ENCODE measurements at places on chromosomes 12 and 14.
A peak's percentile ranks its signal among the peaks of the same experiment; 100 is the strongest.

DNA sequence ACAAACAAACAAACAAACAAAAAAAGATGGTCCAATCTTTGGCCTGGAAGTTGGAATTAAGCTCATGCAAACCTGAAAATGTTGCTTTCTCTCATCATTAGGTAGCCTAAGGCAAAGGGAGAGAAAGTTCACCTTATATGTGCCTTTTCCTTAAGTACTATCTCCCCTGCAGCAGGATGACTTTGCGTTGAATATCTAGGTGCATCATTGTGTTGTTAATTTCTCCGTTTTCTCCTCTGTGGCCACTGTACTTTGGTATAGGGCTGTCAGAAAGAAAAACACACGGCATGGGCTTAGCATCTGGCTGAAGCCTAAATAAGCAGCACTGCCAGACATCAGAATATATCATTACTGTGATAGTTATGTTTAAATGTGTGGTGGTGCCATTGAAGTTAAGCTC lies 345.5 kb downstream of the BCAT1 start:
- no peak for DNase-seq

GRCh38 chr14:101961011-101961721 lies 3.2 kb upstream of the DYNC1H1 start:
- peak; percentile 86 for DNase-seq

DNA sequence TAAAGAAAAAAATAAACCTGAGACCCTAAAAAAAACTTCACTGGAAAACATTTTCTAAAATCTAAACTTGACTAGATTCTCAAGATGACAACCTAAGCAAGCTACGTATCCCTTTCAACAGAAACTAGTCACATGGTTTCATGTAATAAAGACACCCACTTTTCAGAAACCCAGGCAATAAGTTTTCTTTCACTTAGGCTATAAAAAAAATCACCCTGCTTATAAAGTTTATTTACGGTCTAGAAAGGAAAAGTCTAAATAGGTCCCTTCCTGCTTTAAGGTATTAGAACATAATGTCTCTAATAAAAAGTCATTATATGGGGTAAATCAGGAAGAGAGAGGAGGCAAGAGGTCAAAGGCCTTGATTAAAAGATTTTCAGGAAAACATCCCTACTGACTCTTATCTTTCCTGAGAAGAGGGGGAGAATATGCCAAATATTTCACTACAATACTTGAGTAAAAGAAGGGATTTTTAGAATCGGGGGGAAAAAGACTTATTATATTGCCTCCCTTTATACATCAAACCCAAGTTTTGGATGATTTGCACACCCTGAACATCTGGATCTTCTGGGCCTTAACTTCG lies 9.5 kb downstream of the CLIP1 start:
- DNase-seq, result no peak

DNA sequence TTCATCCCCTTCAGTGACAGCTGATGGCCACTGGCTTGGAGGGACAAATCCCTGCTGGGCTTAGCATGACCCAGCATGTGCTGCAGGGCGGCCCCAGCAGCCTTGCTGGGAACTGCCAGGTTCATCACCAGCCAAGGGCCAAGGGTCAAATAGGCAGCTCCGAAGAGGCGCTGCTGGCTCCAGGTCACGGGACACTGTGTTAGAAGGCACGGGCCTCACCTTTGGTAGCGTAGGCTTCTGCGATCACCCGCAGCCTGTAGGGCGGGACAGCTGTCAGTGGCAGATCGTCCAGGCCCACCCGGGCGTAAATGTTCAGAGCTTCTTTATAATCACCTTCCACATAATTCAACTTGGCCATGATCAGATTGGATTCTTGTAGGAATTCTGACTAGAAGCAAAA lies 35.7 kb downstream of the TTC7B start:
- no peak for DNase-seq

DNA sequence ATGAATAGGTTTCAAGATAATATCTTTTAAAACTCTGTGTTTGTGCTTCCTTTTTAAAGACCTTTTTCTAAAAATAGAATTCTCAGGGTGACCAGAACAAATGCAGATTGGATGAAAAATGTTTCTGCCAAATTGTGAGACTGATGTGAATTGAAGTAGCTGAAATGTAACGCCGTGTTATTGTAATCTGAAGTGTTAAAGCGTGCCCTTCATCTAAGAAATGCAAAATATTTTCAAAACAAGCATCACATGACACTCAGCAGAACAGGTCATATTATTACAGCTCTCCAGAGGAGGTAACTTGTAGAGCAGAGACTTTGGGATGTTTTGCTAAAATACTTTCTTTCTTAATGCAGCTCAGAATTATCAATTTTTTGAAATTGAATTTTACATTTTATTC lies 90.0 kb upstream of the PLEKHA5 start:
- no peak for DNase-seq

DNA sequence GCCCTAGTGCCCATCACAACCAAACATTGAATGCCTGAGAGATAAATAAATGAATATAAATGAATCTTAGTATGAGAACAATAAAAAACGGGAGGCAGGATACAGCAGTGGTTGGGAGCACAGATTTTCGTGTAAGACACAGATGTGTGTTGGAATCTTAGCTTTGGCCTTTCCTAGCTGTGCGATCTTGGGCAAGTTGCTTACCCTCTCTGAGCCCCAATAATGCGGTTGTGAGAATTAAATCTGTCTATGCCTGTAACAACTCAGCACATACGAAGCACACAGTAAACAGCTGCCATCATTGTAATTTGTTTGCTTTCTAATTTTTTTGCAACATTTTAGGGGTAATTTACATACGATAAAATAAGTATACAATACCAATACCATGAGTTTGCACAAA lies 89.8 kb downstream of the SRRM4 start:
- DNase-seq, result no peak

GRCh38 chr14:29637411-29637810 lies 290.2 kb downstream of the PRKD1 start:
- DNase-seq, result peak; percentile 74

DNA sequence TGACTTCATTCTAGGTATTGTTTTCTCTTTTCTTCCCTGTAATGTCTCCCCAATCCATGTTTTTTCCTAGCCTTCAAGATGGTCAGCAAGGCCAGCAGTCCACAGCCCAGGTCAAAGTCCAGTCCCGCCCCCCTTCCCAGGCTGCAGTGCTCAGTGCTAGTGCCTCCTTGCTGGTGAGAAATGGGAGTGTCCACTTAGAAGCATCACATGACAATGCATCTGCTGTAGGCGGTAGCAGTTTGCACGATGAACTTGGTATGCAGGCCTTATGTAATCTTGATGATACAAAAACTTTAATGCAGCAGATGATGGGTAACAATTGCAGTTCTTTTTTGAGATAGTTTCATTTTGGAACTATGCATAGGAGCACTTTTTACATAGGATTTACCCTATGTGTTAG lies 88.4 kb downstream of the PCNX1 start:
- no peak for DNase-seq

DNA sequence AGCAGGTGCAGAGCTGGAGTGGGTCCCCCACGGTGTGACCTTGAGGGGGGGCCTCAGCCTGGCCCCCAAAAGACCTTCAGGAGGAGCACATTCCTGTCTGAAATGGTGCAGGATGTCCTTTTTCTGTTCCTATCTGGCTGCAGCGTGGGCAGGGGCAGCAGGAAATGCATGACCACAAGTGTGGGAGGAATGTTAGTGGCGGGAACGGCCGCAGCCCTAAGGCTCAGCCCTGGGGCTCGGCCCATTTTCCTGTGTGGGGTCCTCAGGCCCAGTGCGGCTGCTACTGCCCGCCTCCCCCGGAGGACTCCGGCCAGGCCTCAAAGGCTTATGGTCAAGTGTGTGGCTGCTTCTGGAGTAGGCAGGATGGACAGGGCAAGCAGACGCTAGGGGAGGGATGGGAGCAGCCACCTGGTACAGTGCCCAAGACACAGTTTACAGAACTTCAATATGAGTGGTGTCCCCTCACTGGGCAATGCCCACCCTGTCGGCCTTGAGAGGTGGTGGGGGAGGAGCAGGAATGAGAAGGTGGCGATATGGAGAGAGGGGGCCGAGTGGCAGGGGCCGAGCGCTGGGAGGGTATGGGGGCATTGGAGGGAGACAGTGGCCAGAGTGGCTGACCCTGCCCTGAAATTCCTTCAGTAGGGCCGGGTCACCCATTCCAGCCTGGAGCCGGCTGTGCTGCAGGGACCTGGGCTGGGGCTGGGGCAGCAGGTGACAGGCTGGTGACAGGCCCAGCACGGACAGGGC lies 137.4 kb downstream of the CALM1 start:
- DNase-seq, result peak; percentile 54

DNA sequence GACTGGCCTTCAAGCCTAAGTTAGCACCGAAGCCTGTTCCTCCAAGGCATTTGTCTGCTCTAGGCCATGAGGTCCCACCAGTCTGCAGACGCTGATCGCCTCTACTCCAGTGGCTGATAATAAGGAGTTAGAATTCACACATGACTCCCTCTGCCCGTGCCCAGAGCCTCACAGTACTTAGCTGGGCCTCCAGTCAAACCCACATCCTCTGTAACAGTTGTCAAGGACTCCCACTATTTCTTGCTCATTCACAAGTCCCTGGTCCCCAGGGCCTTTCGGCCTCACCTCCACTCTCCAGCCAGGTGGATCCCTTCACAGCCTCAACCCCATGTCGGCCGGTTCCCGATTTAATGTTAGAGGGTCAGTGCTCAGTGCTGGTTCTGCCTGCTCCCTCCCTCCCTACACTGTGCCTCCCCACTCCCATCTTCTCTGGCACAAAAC lies 6.3 kb upstream of the KRT5 start:
- no peak for DNase-seq

DNA sequence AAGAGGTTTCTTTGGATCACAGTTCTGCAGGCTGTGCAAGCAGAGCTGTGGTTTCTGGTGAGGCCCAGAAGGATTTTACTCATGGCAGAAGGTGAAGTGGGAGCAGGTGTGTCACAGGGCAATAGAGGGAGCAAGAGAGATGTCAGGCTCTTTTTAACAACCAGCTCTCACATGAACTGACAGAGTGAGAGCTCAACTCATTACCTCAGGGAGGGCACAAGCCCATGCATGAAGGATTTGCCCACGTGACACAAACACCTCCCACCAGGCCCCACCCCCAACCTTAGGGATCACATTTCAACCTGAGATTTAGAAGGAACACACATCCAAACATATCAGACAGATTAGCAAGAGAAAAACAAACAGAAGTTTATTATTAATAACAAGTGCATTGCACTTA lies 470.4 kb downstream of the GALC start:
- no peak for DNase-seq

DNA sequence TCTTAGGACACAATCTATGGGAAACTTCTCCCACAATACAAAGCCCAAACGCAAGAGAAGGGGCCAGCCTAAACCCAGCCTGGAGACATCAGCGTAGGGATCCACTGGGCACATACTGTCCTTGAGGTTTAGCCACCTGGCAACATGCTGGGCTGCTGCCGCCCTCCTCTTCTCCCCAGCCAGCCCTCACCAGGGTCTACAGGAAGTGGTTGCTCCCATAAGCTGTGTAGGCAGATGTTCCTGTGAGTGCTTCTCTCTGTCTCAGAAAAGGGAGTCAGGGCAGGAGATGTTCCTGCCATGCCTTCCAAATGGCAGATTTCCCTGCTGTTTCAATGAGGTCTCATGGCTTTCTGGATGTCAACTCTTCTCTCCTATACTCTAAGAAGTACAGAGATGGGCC lies 241.4 kb downstream of the PCNX1 start:
- DNase-seq, result no peak

DNA sequence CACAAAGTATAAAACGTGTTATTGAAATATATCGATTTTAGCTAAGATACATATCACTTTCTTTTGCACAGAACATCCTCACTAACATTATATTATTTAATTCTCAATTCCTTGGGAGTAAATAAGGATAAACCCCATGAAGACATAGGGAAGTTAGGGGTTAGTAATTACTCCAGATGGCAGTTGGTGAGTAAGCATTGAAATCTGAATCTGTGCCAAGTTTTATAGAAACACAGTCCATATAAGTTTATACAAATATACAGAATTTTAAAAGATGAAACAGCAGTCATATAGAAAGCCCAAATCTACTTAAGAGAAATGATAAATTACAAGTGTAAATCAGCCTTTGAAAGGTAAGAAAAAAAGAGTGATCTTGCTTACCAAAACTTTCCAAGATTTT lies 200.4 kb upstream of the SYT10 start:
- DNase-seq, result no peak

- DNase-seq, result no peak
Observed at GRCh38 chr12:54221402-54221984, 32.7 kb upstream of the SMUG1 start.

- no peak for DNase-seq
Observed at GRCh38 chr12:102685841-102686240, 205.5 kb upstream of the IGF1 start.

- DNase-seq, result no peak
Observed at GRCh38 chr14:55441286-55441685, 870 bp upstream of the TBPL2 start.
